ENCODE measurements at places on chromosomes 6 and 20.

GRCh38 chr6:150018846-150019580 is 6.3 kb downstream of the RAET1L start:
- peaks cover 83% of the 10 kb centered on the region for H3K27me3 ChIP-seq
- no peak overlapping the region for H3K27ac ChIP-seq
- H3K4me3 ChIP-seq = no peak overlapping the region
- no peak for DNase-seq
- H3K36me3 ChIP-seq = no peaks in the 10 kb centered on the region
- H3K4me1 ChIP-seq = peaks cover 8% of the 10 kb centered on the region

DNA sequence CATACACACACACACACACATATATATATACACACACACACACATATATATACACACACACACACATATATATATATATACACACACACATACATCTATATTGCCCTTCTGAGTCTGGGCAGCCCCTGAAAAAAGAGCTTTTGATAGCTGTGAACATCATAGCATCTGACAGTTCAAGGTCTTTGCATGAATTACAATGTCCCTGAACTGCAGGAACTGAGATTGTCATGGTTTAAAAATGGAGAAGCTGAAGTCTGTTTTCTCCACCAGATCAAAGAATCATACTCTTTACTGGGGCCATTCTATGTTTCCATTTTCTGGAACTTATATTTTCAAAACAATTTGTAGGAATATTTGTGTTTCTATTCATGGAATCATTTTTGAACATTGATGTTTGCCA is 189.8 kb downstream of the ZDHHC14 start:
- H3K4me1 ChIP-seq = peaks cover 16% of the 10 kb centered on the region
- no peak overlapping the region for H3K4me3 ChIP-seq
- H3K36me3 ChIP-seq = peaks cover 11% of the 10 kb centered on the region
- no peak overlapping the region for H3K27ac ChIP-seq
- H3K27me3 ChIP-seq = no peaks in the 10 kb centered on the region

GRCh38 chr6:166660157-166660688 is 33.2 kb upstream of the RPS6KA2 start:
- DNase-seq = no peak
- H3K4me3 ChIP-seq = no peak overlapping the region
- peaks cover 24% of the 10 kb centered on the region for H3K4me1 ChIP-seq
- no peak overlapping the region for H3K27ac ChIP-seq
- no peaks in the 10 kb centered on the region for H3K36me3 ChIP-seq
- no peaks in the 10 kb centered on the region for H3K27me3 ChIP-seq

- peaks cover 12% of the 10 kb centered on the region for H3K36me3 ChIP-seq
- no peak overlapping the region for H3K4me3 ChIP-seq
- no peaks in the 10 kb centered on the region for H3K27me3 ChIP-seq
- H3K27ac ChIP-seq = no peak overlapping the region
- peak; percentile 44 for DNase-seq
Observed at GRCh38 chr6:79694623-79695343, 63.7 kb downstream of the SH3BGRL2 start.

DNA sequence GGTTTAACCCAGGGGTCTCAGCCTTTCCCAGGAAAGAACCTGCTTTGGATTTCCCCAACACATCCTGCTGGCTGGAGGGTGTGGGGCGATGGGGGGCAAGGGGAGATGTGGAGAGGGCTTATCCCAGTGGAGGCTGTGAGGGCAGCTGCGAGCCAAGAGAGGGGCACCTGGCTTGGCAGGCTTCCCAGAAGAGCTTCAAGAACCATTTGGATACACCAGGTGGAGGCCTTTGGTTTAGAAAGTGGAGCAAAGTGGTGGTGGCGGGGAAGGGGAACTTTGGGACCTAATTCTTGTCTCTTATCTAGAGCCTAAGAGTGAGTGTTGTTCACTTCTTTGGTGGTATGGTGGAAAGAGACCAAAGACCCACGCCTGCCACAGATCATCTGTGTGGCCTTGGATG is 12.4 kb downstream of the CD40 start:
- H3K36me3 ChIP-seq = peaks cover 3% of the 10 kb centered on the region
- H3K27me3 ChIP-seq = peaks cover 17% of the 10 kb centered on the region
- DNase-seq = no peak
- H3K4me3 ChIP-seq = no peak overlapping the region

- DNase-seq = no peak
- no peak overlapping the region for H3K4me3 ChIP-seq
- H3K27ac ChIP-seq = no peak overlapping the region
- H3K4me1 ChIP-seq = peaks cover 24% of the 10 kb centered on the region
- H3K36me3 ChIP-seq = peaks cover 30% of the 10 kb centered on the region
Observed at GRCh38 chr6:22081709-22082108, 215.1 kb downstream of the PRL start.

DNA sequence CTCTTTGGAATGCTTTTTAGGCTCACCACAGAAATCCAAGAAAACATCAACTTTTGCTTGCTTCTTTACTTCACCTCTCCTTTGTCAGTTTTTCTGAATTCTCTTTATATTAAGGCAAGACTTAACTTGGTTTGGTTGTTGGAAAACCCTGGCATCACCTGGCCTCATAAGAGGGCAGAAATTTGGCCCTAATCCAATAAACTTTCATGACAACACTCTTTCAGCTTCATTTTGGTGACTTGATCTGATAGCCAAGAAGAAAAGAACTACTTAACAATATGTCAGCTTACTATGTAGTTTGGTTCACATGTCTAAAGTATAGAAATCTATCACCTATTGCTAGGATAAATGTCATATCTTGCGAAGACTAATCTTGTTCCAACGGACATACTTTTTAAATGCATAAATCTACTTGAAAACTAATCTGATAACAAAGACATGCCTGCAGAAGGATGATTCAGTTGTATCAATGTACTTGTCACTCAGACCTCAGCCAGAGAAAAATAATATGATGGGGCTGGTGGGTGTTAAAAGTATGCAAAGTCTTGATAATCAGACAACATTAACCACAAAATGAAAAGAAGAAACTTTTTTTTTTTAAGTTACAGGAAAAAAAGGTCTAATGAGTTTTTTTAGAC is 19.3 kb upstream of the HBS1L start:
- peaks cover 5% of the 10 kb centered on the region for H3K4me1 ChIP-seq
- no peaks in the 10 kb centered on the region for H3K27me3 ChIP-seq
- no peaks in the 10 kb centered on the region for H3K36me3 ChIP-seq

DNA sequence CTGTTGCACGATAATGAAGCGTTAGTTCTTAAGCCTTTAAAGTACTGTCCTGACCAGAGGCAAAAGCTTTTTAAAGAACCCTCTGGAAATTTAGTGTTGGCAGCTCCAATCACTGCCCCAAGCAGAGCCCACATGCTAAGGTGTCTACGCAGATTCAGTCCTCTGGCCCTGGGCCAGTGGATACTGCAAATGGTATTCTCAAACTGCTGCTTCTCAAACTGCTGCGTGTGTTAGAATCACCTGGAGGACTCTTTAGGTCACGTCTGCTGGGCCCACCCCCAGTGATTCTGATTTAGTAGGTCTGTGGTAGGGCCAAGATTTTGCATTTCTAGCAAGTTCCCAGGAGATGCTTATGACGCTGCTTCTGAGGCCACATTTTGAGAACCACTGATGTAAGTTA is 96.0 kb upstream of the CCDC28A start:
- H3K27ac ChIP-seq = peak overlapping the region; percentile 63
- DNase-seq = no peak
- H3K4me3 ChIP-seq = no peak overlapping the region
- H3K4me1 ChIP-seq = peaks cover 26% of the 10 kb centered on the region
- no peaks in the 10 kb centered on the region for H3K27me3 ChIP-seq
